Stimulated activated CD4-positive, alpha-beta T cell treated with anti-CD3 and anti-CD28 coated beads, TNF-alpha, amount 100 ng/mL, for 48 hours (primary cell): ENCODE measurements at places on chromosomes 6 and 20.

DNA sequence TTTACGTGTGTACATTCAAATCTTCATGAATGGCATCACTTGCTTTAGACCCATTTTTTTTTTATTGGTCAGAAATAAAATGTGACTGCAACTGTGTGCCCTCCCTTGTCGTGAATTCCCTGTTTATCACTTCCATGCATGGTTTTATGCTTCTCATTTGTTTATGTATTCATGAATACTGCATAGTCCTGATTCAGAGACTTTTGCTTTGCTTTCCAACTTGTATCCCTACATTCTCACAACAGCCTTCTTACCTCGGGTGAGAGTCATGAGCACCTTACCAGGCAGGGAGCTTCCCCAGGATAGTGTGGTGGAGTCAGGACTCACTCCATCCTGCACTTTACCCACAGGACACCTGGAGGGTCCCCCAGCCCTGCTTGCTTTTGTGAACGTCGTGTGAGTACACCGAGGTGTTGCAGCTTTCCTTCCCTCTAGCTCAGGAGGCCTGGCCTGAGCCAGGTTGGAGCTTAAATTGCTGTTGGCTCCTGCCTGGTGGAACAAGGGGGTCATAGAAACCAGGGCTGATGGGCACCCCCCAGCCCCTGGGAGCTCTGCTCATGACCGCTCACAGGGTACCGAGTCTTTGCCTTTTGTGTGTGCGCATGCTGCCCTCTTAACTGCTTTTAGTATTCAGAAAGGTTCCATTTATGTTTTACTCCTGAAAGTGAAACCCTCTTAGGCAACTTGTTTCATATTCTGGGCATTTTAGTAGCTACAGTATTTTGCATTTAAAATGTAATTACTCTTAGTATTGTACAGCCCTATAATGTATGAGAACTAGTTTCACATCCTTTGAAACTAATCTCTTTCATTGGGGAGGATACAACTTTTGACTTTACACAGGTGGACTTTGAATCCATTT is 66.0 kb downstream of the CDS2 start:
- DNase-seq = no peak

- no peak for DNase-seq
Observed at GRCh38 chr20:21623074-21623780, 82.2 kb upstream of the PAX1 start.

DNA sequence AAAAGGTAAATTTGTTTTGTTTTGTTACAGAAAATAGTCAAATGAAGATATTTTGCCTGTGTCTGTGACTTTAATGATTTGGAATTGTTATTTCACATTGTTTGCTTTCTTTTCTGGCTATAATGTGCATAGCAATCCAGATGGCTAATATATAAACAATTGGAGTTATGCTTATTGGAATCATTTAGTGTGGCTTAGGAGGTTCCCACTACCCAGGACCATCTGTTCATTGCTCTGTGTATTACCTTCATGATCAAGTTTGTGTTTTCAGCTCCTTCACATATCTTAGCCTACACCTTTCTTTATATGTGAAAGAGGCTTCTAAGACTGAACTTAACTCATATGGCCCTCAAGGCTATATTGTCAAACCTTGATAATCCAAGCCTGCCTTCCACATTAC is 232.9 kb downstream of the BCKDHB start:
- no peak for DNase-seq

DNA sequence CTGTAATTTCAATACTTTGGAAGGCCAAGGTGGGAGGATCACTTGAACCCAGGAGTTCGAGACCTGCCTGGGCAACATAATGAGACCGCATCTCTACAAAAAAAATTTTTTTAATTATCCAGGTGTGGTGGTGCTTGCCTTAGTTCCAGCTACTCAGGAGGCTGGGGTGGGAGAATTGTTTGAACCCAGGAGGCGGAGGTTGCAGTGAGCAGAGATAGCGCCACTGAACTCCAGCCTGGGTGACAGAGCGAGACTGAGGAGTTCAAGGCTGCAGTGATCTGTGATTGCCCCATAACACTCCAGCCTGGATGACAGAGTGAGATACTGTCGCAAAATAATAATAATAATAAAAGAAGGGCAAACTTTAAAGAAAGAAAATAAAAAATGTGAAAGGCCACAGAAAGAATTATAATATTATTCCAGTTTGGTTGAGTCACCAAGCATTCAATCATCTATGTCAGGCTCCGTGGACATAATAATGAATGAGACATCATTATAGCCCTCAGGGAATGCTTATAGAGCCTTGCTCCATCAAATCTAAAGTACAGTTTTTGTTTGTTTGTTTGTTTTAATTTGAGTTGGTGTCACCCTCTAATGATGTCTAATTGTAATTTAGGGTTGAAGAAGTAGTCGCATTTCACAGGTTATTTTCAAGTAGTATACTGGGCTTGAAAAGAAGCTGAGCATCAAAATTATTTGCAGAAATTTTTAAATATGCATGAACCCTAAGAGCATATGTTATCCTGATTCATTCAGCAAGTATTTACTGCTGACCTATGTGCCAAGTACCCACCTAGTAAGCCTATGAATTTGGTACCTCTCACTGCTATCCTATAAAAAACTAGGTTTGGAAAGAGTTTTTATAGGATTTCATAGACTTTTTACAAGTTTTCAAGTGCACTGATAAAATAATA is 15.1 kb downstream of the GLYATL3 start:
- DNase-seq = no peak

DNA sequence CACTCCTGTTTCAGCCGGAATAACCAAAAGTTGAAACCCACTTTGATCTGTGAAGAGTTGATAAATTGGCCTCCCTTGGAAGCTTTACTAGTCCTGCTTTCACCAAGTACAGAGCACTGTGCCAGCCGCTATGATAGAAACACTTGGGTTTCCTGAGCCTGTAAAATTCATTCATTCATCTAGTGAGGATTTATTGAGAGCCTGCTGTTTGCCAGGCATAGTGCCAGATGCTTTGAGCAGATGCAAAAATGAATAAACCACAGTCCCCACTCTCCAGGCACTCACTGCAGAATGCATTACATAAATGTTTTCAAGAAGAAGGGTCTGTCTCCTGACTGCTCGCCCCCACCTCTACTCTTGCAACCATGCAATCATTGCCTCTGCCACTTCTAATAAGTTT is 25.3 kb upstream of the TMEM217 start:
- no peak for DNase-seq

- no peak for DNase-seq
Observed at GRCh38 chr6:22401932-22402331, 105.1 kb upstream of the PRL start.

GRCh38 chr20:44460795-44461141 is 14.9 kb upstream of the TTPAL start:
- DNase-seq = no peak

- DNase-seq = no peak
Observed at GRCh38 chr6:106212576-106212975, 113.0 kb downstream of the ATG5 start.

GRCh38 chr6:118320652-118321051 is 227.4 kb upstream of the PLN start:
- DNase-seq = no peak

GRCh38 chr20:32431457-32431856 is 73.3 kb downstream of the ASXL1 start:
- no peak for DNase-seq

DNA sequence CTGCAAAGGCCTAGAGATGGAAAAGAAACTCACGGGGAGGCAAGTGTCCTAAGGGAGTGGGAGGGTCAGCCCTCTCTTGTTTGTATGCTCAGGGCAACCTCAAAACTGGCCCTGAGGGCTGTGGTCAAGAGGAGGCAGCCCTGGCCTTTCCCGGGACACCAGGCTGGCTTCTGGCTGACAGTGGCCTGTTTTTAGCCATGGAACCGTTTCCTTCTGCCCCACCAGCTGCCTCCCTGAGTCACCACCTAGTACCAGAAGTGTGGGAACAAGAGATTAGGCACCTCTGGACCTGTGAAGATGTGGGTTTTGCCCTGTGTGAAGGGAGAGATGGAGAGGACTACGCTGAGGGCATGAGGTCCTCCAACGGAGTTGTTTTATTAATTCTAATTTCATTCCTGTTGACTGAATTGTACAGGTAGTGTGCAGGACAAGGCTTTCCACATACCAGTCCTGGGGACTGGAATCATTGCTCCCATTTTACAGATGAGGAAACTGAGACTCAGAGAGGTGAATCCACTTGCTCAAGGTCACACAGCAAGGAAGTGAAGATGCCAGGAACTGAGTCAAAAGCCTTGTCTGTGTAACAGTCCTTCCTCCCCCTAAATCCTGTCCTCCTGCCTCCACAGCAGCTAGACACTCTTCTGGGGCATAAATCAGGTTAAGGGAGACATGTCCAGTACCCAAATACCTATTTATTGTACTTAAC is 5.5 kb downstream of the FOXS1 start:
- DNase-seq = no peak

GRCh38 chr20:7383216-7383615 is 557.0 kb downstream of the HAO1 start:
- no peak for DNase-seq

DNA sequence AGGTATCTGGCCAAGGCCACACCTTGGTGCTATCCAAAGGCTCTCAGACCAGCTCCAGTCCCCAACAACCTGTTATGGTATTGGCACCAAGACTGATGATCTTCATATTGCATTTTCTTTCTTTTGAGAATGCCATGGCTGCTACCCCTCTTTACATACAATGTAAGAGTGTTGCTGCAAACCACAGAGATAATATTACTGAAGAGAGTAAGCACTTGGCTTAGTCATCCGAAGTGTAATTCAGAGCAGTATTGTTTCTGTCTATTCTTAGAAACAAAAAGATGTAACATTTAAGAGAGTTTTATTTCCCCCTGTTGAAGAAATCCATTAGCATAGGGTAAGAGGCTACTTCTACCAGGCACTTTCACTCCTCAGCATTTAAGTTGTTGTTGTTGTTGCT is 212.5 kb downstream of the C6orf118 start:
- DNase-seq = no peak

- DNase-seq = no peak
Observed at GRCh38 chr20:48007351-48007750, 222.1 kb upstream of the SULF2 start.

GRCh38 chr20:7361931-7362330 is 578.3 kb downstream of the HAO1 start:
- DNase-seq = no peak

DNA sequence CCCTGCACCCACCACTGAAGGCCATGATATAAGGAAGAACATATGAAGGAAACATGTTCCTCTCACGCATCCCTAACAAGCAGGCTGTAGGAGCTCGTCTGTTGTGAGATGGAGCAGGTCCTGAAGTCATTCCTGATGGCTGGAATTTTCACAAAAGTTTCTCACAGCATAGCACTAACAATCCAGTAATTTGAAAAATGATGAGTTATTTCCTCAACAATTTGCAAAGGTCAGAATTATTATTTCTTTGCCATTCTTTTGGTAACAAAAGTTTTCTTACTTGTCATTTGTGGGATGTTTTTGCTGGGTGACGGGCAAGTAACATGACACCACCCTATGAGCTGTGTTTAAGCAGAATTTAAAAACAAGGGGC is 27.6 kb upstream of the FRMD1 start:
- DNase-seq = no peak

- DNase-seq = no peak
Observed at GRCh38 chr6:10416863-10417641, 2.2 kb upstream of the TFAP2A start.

DNA sequence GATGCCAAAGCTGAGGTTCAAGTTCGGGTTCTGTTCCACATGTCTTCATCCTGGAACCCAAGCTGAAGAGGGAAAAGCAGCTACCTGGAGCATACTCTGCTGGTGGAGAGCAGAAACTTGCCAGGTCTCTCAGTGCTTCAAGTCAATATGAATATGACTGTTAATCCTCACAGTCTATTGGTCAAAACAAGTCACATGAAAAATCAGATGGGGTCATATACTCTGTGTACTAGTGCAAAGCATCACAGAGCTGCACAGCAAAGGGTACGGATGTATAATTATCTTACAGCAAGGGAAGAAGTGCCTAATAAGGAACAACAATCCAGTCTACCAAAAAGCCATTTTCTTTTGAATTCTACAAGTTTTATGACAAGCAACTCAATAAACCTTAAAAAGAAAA is 11.6 kb downstream of the NCOA7 start:
- DNase-seq = no peak

- DNase-seq = no peak
Observed at GRCh38 chr6:151436300-151436699, 15.6 kb downstream of the RMND1 start.

DNA sequence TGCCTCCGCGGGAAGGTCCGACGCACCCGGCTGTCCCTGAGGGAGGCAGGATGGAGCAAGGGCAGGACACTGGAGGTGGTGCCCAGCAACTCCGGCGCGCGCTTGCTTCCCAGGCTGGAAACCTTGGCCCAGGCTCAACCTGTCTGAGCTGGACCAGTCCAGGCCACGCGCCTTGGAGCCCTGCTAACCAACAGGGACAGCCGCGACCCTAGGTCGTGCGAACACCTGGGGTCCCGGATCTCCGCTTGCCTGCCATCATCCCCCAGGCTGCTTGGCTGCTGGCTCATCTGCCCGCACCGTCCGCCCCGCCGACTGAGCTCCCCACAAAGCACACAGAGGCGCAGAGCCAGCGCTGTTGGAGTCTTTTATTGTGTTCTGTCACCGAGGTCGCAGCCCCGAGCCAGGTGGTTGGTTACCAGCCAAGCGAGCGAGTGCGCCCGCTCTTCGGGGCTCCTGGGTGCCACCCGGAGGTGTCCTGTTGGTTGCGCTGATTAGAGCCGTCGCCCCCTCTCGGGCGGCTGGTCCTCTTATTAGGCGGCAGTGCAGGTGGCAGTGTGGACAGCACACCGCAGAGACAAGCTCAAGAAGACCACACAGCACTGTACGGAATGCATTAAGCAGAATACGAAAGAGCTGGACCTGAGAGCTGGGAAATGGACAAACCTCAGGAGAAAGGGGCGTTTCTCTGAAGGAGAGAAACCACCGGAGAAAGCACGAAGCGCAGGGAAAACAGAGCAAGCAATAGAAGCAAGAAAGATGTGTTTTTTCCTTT is 3.8 kb downstream of the COL12A1 start:
- DNase-seq = no peak

GRCh38 chr6:86118271-86118670 is 475.6 kb upstream of the SYNCRIP start:
- DNase-seq = no peak

GRCh38 chr6:135586388-135586787 is 88.8 kb upstream of the AHI1 start:
- DNase-seq = no peak

DNA sequence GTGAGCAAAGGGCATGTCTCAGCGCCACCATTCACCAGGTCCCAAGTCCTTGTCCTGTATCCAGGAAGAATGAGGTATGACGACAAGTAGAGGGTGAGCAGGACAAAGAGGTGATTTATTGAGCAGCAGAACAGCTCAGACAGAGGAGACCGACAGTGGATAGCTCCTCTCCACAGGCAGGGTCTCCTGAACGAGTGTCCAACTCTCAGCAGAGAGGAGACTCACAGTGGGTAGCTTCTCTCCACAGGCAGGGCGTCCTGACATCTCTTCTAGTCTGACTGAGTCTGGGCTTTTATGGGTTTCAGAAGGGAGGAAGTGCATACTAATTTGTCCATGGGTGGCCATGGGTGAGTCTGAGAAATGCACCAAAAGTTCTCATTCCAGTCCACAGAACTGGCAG is 204.7 kb downstream of the ANKRD60 start:
- no peak for DNase-seq

- no peak for DNase-seq
Observed at GRCh38 chr20:17530716-17531664, at the start of gene BFSP1. TSS of gene BFSP1 (minus strand) at chr20:17531379. CDS start at chr20:17531329, 50 bp downstream.

- no peak for DNase-seq
Observed at GRCh38 chr20:46572153-46572552, 21.7 kb upstream of the OCSTAMP start.
